Left lobe of liver (tissue), 2 donors: ENCODE measurements at places on chromosomes 1 and 21. TPM values are rescaled to one million over a fixed set of nuclear protein-coding genes. Genes with fewer than 3 reads are reported as not detected.

Gene OVAAL
- total RNA-seq: not detected

Gene TMEM51
- total RNA-seq: 2.4 TPM

Gene KCNJ15
- 1.8 TPM for total RNA-seq

Gene ACTL8
- total RNA-seq: not detected

Gene MAP10
- total RNA-seq: 1.6 TPM

Gene PRR9
- total RNA-seq: not detected

DNA sequence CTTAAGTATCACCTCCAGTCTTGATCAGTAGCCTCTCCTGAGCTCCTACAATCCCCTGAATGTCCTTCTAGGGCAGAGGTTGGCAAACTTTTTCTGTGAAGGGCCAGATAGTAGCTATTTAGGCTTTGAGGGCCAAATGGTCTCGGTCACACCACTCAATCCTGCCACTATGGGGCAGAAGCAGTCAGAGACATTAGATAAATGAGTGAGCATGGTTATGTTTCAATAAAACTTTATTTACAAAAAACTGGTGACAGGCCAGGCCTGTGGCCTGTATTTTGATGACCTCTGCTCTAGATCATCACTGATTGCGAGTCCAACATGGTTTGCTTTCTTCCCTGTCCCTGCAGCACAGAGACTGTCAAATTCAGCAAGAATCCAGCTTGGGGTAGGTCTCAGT, 36.3 kb downstream of the LRP8 start:
- no peak for DNase-seq

- DNase-seq: no peak
These were observed 72.3 kb upstream of the NTPCR start for GRCh38 chr1:232878086-232878485.

DNA sequence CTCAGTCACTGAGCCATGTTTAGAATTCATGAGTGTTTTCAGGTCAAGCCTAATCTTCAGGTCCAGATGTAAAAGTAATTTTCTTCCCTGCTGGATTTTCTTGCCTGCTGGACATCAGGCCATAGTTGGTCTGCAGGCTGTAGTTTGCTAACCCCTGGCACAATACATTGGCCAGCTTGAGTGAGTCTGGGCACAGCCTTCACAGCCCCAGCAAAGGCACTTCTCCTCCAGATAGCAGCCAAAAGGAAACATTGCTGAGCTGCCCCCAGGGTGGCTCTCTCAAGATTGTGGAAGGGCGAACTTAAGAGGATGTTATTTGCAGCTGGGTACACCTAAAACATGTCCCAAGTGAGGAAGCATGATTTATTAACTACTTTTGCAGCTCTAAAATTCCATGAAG, 126.8 kb downstream of the PIK3R3 start:
- no peak for DNase-seq

- no peak for DNase-seq
These were observed 24.5 kb upstream of the LRRC8C start for GRCh38 chr1:89608319-89608983.

DNA sequence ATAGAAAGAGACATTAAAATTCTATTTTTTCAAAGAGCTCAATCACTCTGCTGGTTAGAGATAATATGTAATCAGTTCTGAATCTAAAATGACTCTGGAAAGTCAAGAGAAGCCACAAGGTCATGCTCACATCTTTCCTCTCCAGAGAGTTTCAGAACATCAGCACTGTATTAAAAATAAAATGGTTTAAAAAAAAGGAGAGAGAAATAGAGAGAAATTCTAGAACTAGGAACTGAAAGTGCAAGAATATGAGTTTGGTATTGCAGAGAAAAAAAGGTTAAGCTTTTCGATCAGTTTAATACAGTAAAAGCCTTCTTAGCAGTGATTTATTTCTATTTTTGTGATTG, 44.0 kb upstream of the DIPK1A start:
- DNase-seq: no peak

GRCh38 chr1:12634156-12634555, 9.7 kb upstream of the AADACL4 start:
- DNase-seq: no peak

GRCh38 chr1:9239622-9240401, 5.2 kb downstream of the H6PD start:
- peak; percentile 85 for DNase-seq

- DNase-seq: no peak
These were observed 734 bp downstream of the PTPN22 start for GRCh38 chr1:113870778-113871177.

DNA sequence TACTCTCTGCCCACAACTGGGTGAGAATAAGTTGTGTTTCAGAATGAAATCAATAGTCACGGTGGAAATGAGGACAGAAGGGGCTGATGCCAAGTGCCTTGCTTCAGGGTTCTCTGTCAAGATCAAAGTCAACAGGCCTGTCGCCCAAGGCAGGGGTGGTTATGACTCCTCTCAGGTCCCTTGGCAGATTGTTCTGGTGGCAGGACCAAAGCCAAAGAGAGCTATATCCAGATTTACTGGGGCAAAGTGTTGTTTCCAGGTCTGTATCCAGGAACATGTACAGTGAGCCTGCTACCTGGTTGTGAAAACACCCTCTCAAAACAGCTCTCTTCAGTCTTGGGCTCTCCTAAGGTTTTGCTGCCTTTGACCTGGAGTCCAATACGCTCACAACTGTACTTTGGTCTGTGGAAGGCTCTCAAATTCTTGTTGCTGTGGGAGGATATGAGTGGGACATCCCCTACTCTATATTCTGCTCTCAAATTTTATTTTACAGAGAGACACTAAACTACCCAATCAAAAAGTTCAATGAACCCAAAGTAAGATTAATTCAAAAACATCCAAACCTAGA, 175.1 kb upstream of the ETV3 start:
- DNase-seq: peak; percentile 89
